ENCODE measurements at places on chromosomes 1 and 21.

DNA sequence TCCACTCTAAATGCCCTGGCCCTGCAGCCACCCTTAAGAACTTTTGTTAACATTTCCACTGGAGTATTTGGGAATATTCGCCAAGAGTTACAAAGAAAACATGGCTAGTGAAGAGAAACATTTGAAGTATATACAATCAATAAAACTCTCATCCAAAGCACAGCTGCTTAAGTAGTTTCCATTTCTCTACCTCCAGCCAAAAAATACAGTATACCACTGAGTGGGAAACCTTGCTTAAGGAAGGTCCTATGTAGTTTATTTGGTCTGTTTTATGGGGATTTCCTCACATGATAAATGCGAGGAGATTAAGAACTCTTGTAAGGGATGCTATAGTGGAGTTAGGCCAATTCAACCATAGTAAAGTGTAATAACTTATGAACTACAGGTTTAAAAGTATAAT lies 382.5 kb downstream of the NEGR1 start:
- DNase-seq: no peak

DNA sequence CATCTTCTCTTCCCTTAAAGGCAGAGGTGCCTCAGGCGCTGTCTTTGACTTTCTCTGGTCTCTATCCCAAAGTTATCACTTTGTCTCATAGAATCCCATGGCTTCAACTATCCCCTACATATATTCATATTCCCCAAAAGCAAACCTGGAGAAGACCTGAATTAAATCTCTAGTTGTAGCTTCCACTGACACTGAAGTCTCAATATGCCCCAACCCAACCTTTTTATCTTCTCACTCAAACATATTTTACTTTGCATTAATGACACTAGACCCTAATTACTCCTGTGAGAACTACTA lies 354.5 kb upstream of the DUSP10 start:
- DNase-seq: no peak

GRCh38 chr21:45863267-45863666 lies 118.3 kb upstream of the COL6A1 start:
- DNase-seq: no peak

- DNase-seq: no peak
Measured at GRCh38 chr1:2003541-2004131, at the start of gene CFAP74. Gene CFAP74, minus strand, starts transcription at chr1:2003786. Its CDS starts 12,830 bp downstream, at chr1:1990956.

GRCh38 chr1:225253784-225254183 lies 174.1 kb downstream of the LBR start:
- DNase-seq: no peak

- no peak for DNase-seq
Measured at GRCh38 chr1:44619261-44619900, 54.9 kb downstream of the TMEM53 start.

DNA sequence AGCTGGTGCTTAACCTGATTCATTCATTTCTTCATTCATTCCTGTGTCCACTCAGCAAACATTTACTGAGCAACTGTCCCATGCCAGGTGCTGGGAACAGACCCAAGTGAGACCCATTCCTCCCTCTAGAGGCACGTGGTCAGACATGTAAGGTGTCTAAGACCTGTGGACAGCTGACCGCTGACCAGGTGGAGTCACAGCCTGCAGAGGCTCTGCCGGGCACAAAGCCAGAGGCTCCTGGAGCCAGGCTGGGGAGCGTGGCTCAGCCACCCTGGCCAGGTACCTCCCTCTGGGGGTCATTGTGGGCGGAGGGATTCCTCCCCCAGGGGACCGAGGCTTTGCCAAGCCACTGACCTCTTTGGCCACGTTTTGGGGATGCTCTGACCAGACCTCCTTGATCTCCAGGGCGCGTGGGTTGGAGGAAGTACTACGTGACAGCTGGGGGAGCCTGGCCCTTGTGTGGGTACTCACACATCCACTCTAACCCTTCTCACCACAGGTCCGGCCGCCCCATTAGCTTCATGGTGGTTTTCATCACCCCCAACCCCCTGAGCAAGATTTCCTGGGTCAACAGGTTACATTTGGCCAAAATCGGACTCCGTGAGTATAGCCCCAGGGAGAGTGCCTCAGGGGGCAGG lies 100.3 kb downstream of the ARHGEF10L start:
- DNase-seq: no peak

DNA sequence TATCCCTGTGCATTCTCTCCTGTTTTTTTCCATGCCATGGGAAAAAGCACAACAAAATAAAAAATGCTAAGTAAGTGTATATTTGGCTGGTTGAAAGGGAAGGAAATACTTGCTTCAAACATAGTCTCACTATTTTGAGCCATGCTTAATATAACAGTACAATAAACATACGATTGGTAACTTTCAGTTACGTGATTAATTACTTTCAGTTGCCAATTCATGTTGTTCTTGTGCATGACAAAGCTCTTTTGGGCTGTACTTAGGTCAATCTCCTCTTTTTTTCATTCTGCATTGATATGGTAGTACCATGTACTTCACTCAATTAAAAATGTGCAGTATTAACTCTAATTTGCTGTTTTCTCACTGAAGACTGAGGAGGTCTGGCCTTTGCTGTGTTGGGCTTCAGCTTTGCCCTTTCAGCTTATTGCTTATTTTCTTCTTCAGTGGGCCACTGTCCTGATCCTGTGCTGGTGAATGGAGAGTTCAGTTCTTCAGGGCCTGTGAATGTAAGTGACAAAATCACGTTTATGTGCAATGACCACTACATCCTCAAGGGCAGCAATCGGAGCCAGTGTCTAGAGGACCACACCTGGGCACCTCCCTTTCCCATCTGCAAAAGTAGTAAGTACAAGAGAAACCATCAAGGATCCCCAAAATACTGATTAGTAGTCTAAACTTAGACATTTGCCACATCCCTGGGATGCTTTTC lies 2.7 kb downstream of the C4BPB start:
- DNase-seq: no peak

GRCh38 chr1:93692451-93692861 lies 10.8 kb upstream of the BCAR3 start:
- DNase-seq: no peak

DNA sequence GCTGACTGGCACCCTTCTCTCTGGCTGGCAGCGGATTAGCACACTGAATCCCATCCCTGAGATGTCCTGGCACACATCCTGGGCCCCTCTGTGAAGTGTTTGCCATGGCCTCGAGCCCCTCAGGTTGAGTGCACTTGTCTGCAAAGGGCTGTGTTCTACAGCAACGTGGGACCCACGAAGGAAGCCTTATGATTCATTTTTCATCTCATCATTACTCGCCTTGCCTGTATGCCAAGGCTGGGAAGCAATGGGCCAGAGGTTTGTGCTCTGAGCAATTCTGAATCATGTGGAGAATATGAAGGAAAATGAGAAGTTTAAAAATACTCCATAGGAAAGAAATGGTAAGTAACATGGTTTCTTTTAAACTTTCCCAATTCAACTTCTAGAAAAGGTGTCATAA lies 124.8 kb upstream of the LMO4 start:
- no peak for DNase-seq

DNA sequence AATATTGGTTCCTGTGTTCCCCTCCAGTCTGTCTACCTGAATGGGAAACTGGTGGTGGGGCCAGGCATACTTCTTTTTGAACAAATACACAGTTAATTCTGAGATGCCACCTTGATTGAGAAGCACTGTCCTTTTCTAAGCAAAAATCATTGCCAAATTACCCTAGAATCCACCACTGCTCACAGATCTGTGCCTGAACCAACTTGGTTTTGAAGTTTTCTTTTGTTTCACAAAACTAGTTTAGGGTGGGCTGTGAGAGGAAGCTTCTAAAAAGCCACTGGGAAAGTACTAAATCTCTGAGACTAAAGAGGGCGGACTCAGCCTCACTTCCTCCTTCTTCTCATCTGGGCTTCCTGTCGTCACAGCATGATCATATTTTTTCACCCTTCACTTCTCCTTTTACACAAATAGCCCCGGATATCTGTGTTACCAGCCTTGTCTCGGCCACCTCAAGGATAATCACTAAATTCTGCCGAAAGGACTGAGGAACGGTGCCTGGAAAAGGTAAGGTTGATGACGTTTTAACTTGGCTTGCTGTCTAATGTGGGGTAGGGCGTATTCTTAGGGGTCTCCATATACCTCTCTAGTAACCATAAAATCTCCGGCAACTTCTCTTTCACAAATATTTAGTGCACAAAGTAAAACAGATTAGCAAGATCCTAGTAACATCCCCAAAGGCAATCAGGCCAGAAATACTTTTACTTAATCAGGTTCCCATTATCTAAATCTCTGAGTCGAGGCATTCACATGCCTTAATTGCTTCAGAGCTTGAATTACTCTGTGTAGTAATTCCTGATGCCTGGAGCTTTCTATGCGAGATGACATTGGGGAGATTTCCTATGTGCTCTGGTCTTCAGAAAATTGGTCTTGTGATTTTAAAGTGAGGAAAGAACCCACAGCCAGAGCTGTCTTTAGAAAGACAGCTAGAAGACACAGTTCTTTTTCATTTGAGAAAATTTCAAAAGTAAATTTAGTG lies at the start of gene CD53:
TSS of gene CD53 (plus strand) at position 404 of the 976 bp plus-strand sequence. CDS start 18,261 bp downstream, outside the sequence.
- peak; percentile 47 for DNase-seq

DNA sequence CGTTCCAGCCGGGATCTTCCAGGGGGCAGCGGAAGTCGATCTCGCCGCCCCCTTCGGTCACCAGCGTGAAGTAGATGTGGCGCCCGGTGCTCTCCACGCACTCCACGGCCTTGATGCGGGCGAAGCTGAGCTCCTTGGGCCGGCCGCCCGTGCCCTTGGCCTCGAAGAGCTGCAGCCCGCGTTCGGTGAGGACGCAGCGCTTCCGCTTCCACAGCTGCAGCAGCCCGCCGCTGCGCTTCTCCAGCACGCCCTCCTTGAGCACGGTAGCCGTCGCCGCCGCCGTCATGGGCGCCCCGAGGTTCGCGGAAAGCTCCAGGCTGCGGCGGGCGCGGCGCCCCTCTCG lies 516 bp downstream of the PHLDA3 start:
- no peak for DNase-seq

DNA sequence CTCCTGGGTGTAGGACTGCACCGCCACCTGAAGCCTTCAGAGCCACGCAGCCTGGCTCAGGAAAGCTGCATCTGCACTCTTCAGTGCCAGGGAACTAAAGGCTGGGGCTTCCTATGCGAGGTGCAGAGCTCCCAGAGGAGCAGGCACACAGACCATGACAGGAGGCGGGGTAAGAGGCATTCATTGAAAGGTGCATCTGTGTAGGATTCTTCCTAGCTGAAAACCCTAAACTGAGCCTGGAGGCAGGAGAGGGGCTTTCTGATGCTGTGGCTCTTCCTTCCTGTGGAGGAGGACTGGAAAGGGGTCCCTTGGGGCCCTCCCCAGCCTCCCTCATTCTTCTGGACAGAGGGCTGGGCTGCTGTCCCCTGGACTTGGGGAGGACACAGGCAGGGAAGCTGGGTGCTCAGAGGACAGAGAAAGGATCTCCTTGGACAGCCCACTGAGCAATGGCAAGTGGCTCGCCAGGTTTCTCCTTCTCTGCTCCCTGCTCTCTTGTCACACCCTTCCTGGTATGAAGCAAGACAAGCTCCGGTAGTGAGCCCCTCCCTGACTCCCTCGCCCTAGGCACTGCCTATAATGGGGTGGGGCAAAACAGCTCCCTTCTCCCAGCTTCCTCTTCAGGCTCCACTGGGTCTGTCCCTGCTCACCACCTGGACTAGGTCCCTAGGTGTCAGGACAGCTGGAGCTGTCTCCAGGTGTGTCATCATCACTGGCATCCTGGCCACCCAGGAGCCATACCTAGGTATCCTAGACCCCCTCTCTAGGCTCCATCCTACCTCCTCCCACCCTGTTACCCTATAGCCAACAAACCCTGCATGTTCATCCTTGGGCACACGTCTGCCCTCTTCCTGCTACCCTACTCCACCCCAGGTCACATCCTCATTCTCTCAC lies 20.0 kb downstream of the S100A6 start:
- no peak for DNase-seq

DNA sequence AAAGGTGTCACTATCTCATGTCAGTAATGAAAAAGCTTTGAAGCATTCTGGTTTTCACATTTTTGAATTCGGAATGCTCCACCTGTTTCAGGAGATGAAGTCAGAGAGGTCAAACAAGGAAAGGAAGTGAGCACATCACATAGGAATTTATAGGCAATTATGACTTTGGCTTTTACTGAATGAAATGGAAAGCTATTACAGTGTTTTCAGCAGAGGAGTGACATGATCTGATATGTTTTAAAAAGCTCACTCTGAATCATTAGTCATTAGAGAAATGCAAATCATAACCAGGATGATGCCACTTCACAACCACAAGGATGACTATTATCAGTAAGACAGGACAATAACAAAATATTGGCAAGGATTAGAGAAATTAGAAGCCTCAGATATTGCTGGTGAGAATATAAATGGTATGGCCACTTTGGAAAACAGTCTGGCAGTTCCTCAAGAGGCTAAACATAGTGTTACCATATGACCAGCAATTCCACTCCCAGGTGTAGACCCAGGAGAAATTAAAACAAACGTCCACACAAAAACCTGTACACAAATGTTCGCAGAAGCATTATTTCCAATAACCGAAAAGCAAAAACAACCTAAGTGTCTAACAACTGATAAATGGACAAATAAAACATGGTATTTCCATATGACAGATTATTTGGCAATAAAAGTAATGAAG lies 7.5 kb downstream of the TAF1A start:
- DNase-seq: no peak

DNA sequence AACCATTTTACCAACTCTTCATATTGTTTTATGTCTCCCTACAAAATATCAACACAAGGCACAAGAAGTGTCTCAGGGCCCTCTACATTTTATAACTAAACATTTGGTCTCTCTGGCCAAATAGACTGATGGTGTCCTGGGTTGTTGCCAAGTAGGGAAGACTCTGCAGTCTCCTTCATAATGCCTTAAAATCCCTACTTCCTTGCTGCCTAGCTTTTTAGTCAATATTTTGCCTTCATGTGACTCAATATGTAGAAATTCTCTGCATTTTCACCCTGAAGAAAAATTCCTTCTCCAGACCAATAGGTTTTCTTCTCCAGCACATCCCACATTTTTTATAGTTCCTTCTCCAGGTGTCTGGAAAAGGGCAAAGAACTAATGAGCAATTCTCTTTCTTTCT lies 72.6 kb upstream of the IPO9 start:
- DNase-seq: no peak

- no peak for DNase-seq
Measured at GRCh38 chr1:41530411-41530810, 45.9 kb upstream of the EDN2 start.

DNA sequence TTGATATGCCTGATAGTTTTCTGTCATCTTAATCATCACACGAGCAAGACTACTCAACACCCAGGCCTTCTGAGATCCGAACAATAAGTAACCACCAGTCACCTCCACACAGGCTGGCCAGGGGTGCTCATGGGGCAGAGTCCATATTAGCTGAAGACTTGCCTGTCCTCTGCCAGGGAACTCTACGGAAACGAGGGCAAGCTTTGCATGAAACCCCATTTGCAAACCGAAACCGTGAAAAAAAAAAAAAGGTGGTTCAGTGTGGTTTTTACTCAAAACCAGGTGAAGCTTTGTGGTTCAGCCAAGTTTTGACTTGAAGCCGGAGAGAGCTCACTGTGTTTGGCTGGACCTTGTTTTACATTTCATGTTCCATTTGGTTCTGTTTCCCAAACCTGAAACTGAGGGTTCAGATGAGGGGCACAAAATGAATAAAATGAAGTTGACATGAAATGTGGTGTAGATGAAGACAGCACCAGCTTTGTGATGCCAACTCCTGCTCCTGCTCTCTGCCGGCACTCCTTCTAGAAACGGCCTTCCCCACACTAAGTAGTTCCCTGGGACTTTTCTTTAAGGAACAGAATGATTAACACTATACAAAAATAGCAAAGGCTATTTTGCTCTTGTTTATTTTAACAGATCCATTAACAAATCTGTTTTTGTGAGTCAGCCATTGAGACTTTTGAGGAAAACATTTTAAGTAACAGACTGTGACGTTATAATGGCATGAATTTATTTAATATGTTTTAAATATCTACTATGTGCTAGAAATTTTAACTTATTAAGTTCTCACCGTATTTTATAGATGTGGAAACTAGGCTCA lies 74.7 kb downstream of the RUNX1 start:
- no peak for DNase-seq

GRCh38 chr1:17826165-17826488 lies 71.0 kb downstream of the ACTL8 start:
- no peak for DNase-seq
